ENCODE measurements at places on chromosomes 7 and 10.
A peak's percentile ranks its signal among the peaks of the same experiment; 100 is the strongest.

GRCh38 chr7:30915005-30915601 lies 3.5 kb downstream of the AQP1 start:
- DNase-seq, result no peak

DNA sequence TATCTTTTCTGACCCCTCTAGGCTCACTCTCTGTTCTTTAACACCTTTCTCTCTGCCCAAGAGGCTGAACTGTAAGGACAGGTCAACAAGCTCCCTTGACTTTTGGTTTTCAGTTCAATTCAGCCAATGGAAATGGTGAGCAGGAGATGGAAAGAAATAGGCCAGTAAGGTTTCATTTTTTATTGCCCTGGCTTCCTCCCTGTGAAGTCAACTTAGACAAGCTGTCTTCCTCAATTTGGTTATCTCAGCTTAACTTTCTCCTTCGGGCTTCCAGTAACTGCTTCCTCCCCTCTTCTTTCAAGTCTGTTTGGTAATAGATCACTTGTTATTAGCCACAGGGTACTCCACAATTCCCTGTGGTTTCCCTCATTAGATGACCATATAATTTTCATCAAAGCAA lies 19.7 kb downstream of the LIPK start:
- no peak for DNase-seq

GRCh38 chr10:112434988-112435619 lies 11.6 kb downstream of the ZDHHC6 start:
- peak; percentile 38 for DNase-seq

DNA sequence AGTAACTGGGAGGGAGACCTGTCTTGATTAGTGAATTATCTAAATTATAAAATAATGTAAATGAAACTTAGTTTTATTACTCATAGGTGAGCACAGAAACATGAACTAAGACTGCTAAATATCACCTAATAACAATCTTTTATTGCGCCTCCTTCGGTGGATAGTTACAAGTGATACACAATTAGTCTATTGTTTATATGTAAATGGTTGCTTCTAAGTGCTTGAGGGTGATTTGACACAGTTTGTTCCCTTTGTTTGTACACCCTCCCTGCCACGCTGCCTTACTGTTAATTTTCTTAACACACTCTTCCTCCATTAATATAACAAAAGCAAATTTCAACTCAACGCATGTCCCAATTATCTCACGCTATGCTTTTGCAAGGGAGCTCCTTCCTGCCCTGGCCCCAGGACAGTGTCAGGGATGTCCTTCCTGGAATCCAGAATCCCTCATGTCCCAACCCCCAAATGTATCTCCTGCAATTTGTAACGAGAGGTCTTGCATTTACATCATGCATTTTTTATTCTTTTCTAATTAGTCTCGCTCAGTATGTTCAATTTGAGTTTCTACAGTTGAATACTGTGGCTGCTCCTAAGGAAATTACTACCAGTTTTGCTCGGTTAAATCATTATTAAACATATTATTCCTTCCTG lies 4.2 kb downstream of the NPSR1 start:
- no peak for DNase-seq

DNA sequence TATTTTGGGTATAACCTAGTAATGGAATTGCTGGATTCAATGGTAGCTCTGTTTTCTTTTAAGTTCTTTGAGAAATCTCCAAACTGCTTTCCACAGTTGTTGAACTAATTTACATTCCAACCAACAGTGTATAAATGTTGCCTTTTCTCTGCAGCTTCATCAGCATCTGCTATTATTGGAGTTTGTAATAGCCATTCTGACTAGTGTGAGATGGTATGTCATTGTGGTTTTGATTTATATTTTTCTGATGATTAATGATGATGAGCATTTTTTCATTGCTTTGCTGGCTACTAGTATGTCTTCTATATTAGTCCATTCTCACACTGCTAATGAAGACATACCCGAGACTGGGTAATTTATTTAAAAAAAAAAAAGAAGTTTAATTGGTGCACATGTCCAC lies 248.6 kb upstream of the MAGI2 start:
- DNase-seq, result no peak

GRCh38 chr10:1451362-1451888 lies 285.9 kb downstream of the ADARB2 start:
- DNase-seq, result no peak

GRCh38 chr10:12333380-12334185 lies 15.8 kb upstream of the CAMK1D start:
- DNase-seq, result peak; percentile 66

DNA sequence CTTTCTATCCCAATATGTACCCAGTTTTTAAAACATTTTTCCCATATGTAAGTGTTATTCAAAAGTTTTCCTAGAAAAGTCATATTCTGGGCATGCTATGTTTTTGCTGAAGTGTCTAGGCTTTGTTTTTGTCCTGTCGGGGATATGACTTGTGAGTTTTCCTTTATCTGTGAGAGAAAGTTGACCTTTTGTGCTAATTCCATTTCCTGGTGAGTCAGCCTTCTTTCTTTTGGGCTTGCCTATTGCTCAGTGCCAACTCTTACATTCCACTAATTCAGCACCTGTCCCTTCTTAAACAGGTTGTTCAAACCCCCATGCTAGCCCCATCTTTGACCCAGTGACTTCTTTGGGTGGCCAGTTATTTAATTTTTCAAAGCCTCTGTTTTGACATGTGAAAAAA lies 146.2 kb downstream of the AHR start:
- DNase-seq, result no peak

GRCh38 chr10:11358011-11358410 lies 253.4 kb downstream of the USP6NL start:
- no peak for DNase-seq

DNA sequence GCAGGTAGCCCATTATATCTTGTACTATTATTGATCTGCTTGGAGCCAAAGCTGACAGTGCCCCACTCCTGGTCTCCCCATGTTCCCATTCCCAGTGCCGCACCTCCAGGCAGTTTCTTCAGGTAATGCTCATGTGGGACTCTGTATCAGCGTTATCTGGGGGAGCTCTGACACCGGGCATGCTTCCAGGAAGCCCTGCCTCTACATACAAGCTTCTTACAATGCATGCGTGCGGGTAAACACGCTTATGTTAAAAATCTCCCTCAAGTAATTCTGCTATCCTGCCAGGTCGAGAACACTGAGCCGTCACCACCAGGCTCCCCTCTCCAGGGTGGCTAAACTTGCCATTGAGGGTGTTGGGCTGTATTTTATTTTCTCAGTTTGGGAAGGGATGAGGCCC lies 61.6 kb upstream of the LBX1 start:
- DNase-seq, result peak; percentile 35

GRCh38 chr7:75951506-75951905 lies 36.6 kb downstream of the POR start:
- no peak for DNase-seq

- DNase-seq, result no peak
Observed at GRCh38 chr7:44398511-44398911, 73.1 kb upstream of the CAMK2B start.

GRCh38 chr7:129782818-129783583 lies 169.8 kb downstream of the UBE2H start:
- DNase-seq, result peak; percentile 72

GRCh38 chr7:18317941-18318340 lies 177.6 kb upstream of the HDAC9 start:
- DNase-seq, result no peak

- DNase-seq, result no peak
Observed at GRCh38 chr10:75773813-75774782, 342.7 kb downstream of the LRMDA start.

GRCh38 chr7:29337546-29338116 lies 143.1 kb downstream of the CHN2 start:
- no peak for DNase-seq

GRCh38 chr7:130882396-130882795 lies 148.4 kb upstream of the KLF14 start:
- DNase-seq, result no peak
